GM03348 (cell line): ENCODE measurements at places on chromosomes 6 and 20.
A peak's percentile ranks its signal among the peaks of the same experiment; 100 is the strongest.

DNA sequence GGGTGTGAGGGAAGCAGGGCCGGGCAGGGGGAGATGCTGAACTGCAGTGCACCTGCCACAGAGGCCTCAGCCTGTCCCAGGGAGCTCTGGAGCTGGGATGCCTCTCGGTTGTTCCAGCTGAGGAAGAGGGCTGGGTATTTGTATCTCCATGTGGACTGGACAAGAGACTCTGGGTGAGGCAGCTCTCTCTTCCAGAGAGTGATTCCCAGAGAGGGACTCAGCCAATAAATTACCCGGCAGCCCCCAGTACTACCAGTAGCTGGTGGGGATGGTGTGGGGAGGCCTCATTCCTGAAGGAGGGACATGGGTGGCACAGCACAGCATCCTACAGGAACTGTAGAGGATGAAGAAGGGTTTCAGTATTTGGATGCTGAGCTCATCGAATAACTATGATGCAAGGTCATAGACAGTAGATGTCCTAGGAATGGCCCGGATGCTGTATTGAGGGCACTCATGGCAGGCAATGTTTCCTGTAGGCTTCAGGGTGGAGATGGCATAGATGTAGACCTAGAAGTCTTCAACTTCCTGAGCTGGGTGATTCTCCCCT is 1.4 kb downstream of the FGD2 start:
- DNase-seq, result peak; percentile 66

DNA sequence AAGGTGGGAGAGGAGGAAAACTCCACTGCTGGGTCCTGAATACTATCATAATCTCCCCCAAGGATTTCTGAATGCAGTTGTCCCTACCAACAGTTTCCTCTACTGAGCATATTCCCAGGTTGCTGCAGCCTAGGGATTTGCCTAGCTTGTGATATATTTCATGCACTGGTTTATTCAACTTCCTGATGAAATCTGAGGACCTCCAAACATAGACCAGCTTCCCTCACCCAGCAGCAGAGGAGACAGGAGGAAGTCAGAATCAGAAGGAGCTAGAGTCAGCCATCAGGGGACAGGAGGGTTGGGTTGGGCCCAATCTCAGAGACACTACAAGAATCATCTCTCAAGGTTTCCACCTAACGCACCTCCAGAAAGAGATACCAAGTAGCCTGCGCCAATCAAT is 138.4 kb upstream of the TOP1 start:
- no peak for DNase-seq

- no peak for DNase-seq
Observed at GRCh38 chr20:47667531-47668312, 117.6 kb downstream of the SULF2 start.

DNA sequence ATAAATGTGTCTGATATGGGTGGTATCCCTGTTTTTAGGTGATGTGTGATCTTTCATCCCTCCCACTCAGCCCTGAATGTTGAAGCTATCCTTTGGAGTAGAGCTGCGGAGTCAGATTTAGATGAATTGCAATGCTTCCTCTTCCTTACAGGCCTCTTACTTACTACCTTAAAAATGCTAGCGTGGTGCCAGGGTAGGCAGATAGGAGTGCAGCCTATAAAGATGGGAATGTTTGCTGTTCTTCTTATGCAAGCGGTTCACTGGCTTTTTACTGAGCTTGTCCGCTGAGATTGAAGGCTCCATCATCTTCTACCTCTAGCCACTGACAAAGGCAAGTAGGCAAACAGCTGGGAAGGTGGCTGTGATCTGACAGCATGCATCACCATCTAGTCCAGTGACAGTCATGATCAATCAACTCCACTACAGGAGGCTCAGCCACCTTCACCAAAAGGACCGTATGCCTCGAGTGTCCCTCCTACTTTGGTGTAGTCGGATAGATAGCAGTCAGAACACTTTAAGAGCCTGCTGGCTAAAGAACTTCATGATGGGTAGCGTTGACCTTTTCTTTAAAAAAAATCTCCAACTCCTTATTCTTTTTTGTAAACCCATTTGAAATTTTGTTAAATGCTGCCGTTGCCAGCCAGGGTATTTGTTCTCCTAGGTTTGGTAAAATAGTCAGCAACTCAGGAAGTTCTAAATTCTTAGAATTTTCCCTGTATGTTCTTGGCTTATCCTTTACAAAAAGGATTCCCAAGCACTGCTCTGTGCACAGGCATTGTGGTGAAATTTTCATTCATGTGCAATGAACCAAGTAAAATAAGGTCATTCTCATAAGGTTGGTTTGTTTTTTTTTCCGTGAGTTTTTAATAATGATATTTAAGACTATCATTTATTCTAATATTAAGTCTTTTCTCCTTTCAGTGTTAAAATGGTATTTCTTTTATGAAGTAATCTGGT is 169.6 kb downstream of the MTHFD1L start:
- no peak for DNase-seq

DNA sequence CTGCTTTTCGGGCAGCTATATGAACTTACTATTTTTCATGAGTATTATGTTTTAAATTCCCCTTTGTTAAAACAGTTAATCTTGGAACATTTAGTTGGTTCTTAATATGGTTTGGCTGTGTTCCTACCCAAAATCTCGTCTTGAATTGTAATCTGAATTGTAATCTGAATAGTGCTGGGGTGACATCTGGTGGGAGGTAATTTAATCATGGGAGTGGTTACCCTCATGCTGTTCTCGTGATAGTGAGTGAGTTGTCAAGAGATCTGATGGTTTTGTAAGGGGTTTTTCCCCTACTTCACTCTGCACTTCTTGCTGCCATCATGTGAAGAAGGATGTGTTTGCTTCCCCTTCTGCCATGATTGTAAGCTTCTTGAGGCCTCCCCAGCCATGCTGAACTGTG is 305.4 kb upstream of the MAP3K7 start:
- no peak for DNase-seq

GRCh38 chr20:25245461-25245860 is 2.4 kb upstream of the PYGB start:
- no peak for DNase-seq

- no peak for DNase-seq
Observed at GRCh38 chr6:28709478-28710349, 184.0 kb downstream of the GPX5 start.

DNA sequence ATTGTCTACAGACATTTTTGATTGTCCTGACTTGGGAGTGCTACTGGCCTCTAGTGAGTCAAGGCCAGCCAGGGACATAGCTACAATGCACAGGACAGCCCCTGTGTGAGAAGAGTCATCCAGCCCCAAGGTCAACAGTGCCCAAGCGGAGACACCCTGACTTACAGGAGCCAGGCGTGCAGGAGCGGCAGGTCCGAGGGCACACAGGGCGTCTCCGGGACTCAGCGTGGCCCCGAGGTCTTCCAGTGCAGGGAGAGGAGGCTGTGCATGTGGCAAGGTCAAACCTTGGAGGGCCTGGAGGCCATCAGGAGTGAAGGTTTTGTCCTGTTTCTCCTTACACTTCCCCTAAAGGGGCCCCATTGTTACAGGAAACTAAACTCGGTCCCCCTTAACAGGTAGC is 41.3 kb upstream of the QKI start:
- no peak for DNase-seq

GRCh38 chr20:4516876-4517275 is 204.8 kb upstream of the PRND start:
- DNase-seq, result no peak

GRCh38 chr20:38870733-38871559 is 55.3 kb upstream of the FAM83D start:
- DNase-seq, result peak; percentile 15

GRCh38 chr6:41607736-41608135 is 30.5 kb upstream of the MDFI start:
- no peak for DNase-seq

DNA sequence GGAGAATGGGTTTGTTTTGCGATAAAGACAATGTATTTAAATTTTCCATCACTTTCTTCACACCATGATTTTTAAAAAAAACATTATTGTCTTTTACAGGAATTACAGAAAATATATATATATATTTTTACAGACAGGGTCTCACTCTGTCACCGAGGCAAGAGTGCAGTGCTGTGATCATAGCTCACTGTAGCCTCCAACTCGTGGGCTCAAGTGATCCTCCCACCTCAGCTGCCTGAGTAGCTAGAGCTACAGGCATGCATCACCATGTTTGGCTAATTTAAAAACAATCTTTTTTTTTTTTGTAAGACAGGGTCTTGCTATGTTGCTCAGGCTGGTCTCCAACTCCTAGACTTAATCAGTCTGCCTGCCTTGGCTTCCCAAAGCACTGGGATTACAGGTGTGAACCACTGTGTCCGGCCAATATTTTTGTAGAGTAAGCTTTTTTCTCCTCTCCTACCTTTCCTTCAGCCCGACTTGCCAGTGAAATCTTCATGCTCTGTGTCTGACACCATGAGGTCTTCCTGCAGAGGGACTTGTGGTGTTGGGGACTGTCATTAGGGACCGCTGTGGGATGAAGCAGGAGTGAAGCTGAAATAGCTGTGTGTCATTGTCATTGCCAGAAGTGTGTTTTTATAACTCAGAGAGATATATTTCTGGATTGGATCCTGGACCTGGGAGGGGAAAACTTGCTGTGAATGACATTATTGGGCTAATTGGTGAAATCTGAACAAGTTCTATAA is 13.2 kb downstream of the DSP start:
- no peak for DNase-seq
